ENCODE measurements at places on chromosomes 1 and 21.
A peak's percentile ranks its signal among the peaks of the same experiment; 100 is the strongest.

DNA sequence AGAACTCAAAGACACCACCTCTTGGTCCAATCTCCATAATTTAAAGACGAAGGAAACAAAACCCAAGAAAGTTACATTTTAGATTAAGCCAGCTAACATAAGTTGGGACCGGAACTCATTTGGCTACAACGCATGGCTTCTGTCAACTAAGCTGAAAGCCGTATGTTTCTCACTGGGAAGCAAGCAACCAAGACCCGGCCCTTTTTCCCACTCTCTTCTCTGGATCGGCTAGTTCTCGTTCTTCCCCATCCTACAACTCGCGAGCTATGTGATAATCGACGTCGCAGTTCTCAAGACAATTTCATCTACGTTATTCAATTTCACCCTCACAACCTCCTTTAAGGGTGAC lies 601 bp downstream of the CCT8 start:
- peak; percentile 32 for DNase-seq

DNA sequence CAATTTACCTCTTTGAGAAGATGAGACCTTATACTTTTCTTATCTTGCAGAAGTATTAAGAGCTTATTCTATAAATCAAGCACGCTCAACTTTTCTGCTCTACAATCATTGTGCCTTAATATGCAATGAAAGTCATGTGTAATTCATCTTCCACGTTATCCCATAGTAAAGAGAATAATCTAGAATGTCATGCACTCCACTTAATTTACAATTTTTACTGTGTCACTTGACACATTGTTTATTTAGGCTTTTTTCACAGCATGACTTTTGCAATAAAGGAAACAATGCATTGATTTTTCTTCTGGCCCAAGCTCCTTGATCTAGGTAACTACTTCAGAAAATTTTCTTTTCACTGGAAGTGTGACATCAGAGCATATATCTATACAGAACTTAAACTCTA lies 290.9 kb downstream of the HHIPL2 start:
- DNase-seq: no peak

DNA sequence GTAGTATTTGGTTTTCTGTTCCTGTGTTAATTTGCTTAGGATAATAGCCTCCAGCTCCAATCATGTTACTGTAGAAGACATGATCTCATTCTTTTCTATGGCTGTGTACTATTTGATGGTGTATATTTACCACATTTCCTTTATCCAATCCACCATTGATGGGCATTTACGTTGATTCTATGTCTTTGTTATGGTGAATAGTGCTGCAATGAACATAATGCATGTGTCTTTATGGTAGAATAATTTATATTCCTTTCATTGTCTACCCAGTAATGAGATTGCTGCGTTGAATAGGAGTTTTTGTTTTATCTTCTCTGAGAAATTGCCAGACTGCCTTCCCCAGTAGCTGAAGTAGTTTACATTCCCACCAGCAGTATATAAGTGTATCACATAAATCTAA lies 538.8 kb downstream of the LRRIQ3 start:
- no peak for DNase-seq

DNA sequence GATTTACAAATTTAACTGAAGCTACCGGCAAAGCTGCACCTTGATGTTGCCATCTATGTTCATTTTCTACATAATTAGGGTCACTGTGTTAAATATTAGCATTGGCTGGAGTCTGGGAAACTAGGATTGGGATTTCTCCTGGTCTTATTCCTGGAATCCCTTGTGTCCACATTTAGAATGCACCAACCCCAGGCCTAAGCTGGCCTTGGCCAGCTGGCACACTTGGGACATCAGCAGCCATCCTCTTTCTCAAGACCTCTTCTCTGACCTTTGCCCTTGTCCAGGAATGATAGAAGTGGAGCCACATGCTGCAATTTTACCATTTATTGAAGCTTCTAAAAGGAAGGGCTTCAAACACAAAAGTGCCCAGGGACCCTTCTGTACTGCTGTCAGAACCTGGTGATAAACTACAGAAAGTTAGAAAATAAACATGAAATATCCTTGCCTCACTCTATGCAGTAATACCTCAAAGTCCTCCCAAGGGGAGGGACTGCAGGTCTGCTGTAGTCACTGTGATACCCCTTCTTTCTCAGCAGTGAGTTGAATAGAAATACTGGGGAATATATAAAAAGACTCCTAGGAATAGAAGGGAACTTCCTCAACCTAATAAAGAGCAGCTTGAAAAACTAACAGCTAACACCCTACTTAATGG lies 13.7 kb upstream of the PIGC start:
- no peak for DNase-seq

DNA sequence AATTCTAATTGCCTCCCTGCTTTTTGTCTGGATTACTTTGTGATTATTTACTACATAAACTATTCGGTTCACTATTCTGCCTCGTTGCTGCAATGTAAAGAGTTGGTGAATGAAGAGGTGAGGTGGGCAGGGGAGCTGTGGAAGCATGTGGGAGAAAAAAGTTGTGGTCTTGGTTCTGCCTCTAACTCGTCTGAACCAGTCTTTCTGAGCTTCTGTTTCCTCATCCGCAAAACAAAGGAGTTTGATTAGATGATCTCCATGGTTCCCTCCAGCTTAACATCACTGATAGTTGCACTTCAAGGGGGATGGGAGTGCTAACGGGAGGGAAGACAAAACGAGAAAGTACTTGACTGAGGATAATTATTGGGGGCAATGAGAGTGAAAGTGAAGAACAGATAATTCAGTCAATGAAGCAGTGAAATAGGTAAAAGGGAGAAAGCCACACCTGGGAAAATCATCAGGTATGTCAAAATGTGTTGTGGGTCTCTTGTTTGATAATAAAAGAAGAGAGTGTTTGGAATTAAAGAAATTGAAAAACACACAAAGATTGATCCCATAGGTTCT lies 26.2 kb upstream of the UHMK1 start:
- DNase-seq: no peak

GRCh38 chr1:169630006-169630405 lies at the start of gene SELP:
Gene SELP, minus strand, starts transcription at chr1:169630124. Its CDS starts 50 bp downstream, at chr1:169630074.
- DNase-seq: no peak

DNA sequence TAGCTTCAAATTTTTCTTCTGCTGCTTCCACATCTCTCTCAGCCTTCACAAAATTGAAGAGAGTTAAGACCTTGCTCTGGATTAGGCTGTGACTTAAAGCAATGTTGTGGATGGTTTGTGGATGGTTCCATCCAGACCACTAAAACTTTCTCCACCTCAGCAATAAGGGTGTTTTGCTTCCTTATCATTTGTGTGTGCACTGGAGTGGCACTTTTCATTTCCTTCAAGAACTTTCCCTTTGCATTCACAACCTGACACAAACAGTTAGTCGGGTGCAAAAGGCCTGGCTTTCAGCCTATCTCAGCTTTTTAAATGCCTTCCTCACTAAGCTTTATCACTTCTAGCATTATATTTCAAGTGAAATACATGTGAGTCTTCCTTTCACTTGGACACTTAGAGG lies 30.3 kb downstream of the DENND1B start:
- DNase-seq: no peak

DNA sequence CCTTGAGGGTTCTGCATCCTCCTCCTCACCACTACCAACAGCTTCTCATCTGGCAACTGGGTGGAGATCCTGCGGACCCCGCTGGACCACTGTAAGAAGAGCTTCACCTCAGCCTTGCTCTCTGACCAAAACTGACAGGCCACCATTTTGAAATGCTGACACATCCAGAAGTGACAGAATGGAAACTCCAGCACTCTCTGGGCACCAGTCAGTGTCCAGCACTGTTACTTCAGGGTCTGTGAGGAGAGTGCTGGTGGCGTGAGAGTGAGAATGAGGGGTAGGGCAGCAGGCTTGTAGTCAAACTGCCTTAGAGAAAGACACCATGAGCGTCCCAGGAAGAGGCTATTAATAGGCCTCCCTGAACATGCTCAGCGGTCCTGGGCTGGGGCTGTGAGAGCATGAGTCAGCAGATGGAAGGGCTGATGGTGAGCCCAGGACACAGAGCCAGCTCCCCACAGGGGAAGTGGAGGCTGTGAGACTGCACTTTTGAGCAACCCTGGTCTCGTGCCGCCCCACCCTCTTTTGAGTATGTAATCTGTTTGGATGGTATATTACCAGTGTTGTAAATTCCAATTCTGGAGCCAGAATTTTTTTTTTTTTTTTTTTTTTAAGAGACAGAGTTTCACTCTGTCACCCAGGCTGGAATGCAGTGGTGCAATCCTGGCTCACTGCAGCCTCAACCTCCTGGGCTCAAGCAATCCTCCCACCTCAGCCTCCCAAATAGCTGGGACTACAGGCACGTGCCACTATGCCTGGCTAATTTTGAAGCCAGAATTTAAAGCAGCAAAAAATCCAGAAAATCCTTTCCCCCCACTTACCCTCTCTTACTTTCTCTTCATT lies 34.4 kb upstream of the SLC30A1 start:
- peak; percentile 88 for DNase-seq

GRCh38 chr1:219312967-219313366 lies 139.3 kb downstream of the LYPLAL1 start:
- peak; percentile 76 for DNase-seq

GRCh38 chr1:3930301-3931006 lies 30.4 kb upstream of the C1orf174 start:
- DNase-seq: no peak

DNA sequence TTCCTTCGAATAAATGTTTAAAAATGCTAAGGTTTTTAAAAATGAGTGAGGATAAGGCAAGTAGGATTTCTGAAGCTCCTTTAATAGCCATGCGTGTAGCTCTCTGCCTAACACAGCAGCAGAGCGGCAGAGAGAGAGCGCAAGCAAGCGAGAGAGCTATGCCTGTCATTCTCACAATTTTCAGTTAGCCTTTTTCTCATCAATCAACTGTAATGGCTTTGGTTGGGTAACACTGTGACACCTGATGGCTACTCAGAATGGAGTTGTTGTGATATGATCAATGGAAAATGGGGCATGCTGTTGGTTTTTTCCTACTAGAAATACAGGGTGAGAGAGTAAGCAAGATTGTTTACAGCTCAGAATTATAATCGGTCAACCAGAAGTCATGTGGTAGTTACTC lies 198.4 kb downstream of the RPS6KC1 start:
- no peak for DNase-seq

- DNase-seq: no peak
Measured at GRCh38 chr1:20730690-20731056, 1.8 kb downstream of the SH2D5 start.

- no peak for DNase-seq
Measured at GRCh38 chr1:85172684-85173337, 28.0 kb downstream of the SYDE2 start.

DNA sequence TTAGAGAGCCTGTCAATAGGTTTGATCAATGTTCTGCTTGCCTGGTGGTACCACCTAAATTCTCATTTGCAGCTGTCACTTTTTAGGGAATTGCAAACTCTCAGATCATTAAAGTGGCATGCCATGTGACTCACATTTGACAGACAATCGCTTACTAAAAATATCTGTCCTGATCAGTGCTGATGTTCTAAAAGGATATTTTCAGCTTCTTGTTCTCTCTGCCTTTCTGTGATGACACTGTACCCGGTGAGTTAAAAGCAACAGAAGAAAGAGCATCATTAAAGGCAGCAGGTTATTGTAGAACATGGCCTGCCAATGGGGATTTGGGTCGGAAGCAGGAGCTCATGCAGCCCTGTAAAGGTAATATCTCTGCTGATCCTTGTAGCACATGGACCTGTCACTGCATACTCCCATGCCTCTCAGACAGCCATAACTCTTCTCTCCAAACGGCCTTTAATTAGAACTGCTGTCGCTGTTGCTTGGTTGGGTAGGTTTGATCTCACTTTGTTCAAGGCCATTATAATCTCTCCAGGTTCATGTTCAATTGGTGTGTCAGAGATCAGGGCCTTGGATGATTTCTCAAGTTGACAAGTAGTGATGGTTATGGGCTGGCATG lies 441.3 kb upstream of the DEPDC1 start:
- no peak for DNase-seq

DNA sequence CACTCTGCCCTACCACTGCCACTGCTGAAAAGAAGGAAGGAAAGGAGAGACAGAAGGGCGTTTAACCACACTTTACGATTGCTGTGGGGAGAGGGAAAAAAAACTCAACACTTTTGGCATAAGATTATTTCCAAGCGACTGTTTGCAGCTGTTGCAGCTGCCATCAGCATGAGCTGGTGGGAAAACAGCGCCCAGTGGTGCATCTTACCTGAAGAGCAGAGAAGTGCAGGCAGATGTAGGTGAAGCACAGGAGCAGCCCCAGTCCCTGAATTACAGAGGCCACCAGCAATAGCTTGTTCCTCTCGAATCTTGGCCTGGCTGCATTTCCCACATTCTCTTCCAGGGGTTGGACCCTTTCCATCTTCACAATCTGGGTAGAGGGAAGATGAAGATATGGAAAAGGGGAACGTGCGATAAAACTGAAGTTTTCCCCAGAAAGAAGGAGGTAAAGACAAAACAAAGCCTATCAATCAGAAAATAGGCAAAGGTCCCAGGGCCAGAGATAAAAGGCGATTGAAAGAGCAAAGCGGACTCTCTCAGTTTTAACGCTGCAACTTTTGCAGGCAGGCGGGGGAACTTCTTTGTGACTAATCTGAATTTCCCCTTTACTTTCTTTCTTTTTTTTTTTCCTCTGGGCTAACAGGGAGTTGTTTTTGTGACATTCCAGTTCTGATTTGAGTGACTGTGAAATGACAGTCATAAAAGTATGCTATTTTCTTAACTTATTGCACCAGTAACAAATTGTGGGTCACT lies at the start of gene TNFSF4:
TSS of gene TNFSF4 (minus strand) at position 516 of the 753 bp plus-strand sequence. CDS start at position 361, 155 bp downstream.
- DNase-seq: peak; percentile 91

- DNase-seq: no peak
Measured at GRCh38 chr1:246530482-246530881, 23.4 kb upstream of the SMYD3 start.

DNA sequence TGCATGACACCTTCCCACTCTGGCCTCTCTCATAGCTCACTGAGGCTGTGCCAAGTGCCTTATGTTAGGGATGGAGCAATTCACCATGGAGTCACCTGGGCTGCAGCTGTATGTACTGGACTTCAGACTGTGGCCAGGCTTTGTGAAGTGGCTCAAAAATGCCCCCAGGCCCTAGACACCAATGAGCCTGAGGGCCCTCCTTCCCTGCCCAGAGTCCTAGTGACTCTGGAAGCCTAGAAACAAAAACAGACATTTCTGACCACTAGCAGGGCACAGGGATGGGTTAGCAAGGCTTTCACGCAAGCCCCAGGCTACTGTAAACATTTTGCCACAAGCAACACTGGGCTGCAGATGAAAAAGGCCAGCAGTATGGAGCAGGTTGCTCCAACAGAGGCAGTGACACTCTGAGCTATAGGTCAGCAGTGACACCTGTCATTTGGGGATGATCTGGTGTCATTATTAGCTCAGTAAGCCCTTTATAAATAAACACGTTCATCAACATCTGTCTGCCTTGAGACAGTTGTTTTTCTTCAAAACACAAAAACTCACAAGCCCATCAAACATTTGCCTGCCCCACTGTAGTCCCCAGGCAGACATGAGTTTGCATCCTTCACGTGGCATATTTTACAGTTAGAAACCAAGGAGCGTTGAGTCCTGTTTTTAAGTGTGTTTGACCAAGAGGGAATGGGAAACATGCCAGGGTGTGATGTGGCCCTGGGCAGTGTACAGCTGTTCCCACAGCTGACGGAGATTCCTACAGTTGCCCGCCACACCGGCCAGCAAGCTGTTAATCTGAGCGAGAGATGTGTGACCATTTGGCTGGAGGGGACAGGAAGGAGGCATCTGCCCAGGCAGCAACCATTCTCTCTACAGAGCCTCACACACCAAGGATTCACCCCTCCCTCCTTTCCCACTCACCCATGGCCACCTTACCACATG lies 66.8 kb downstream of the KCNN3 start:
- DNase-seq: peak; percentile 89
